Activated CD4-positive, alpha-beta T cell treated with anti-CD3 and anti-CD28 coated beads, Interleukin-2, amount 50 U/mL, for 4 hours (primary cell): ENCODE measurements at places on chromosomes 4 and X.

DNA sequence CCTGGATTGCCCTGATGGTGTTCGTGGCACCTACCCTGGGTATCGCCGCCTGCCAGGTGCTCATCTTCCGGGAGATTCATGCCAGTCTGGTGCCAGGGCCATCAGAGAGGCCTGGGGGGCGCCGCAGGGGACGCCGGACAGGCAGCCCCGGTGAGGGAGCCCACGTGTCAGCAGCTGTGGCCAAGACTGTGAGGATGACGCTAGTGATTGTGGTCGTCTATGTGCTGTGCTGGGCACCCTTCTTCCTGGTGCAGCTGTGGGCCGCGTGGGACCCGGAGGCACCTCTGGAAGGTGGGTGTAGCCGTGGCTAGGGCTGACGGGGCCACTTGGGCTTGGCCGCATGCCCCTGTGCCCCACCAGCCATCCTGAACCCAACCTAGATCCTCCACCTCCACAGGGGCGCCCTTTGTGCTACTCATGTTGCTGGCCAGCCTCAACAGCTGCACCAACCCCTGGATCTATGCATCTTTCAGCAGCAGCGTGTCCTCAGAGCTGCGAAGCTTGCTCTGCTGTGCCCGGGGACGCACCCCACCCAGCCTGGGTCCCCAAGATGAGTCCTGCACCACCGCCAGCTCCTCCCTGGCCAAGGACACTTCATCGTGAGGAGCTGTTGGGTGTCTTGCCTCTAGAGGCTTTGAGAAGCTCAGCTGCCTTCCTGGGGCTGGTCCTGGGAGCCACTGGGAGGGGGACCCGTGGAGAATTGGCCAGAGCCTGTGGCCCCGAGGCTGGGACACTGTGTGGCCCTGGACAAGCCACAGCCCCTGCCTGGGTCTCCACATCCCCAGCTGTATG, 1.8 kb downstream of the AVPR2 start:
- DNase-seq: no peak

- no peak for DNase-seq
Measured at GRCh38 chr4:147860960-147861359, 129.1 kb downstream of the ARHGAP10 start.

- DNase-seq: no peak
Measured at GRCh38 chr4:150032541-150032940, 45.7 kb upstream of the DCLK2 start.

DNA sequence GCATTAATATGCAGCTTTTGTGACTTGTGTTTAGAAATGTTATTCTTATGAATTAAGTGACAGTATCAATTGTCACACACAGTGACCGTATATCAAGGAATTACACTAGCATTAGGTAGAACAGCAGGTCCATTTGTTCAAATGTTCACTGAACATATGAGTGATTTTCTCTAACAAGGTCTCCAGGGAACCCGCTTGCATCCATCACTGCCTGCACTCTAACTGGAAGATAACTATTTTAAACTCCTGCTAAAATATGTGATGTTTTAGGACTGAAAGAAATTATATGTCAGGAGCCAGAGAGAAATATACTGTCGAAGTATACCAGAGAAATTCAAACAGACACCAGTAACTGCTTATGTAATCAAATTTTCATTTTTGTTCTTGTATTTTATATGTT, 1395.7 kb downstream of the PCDH18 start:
- no peak for DNase-seq

DNA sequence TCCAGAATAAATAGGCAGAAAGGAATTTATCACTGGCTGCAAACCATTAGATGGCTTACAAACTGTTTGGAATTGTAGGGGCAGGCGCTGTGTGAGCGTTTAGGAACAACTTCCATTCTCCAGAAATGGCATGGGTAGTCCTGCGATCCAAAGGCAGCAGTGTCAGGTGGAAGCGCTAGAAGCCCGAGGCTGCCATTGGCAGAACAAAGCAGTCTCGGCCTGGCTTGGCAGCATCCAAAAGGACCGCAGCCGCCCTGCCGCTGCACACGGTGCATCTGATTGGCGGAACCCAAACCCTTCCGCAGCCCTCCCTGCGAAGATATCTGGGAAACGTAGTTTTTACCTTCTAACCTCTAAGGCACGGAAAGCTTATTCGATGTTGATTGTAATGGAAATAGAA, 23.6 kb upstream of the YTHDC1 start:
- DNase-seq: peak; percentile 40

GRCh38 chrX:37817176-37817575, 30.2 kb downstream of the DYNLT3 start:
- no peak for DNase-seq

DNA sequence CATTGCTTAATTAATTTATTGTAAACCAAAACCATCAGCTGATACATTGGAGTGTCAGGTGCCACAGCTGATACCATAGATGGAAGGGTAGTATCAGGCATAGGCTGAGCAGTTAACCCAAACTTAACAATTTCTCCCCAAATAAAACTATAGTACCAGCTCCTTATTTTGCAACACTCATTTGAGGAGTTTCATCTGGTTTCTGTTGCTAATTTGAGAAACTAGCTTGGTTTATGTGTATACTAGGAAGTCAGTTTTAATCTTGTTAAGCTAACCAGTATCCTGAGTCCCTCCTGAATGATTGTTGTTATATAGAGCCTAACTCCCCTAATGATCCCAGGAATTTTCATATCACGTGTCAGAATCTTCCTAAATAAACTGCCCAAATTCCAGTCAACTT, 12.7 kb downstream of the DCAF16 start:
- no peak for DNase-seq

DNA sequence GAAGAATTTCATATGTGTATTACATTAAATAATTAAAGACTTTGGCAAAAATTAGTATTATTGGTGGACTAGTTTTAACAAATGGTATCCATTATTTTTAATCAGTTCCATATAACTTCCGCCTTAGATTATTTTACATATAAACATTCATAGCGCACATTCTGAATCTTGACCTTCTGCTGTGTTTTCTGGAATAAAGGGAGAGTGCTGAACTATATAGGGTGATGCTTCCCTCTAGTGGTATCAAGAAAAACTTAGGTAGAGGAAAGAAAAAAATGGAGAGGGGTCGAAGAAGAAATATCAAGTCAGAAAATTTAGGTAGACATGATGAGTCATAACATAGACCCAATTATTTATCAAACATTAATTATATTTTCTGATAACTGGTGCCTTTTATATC, 155.6 kb upstream of the PACRGL start:
- DNase-seq: no peak

DNA sequence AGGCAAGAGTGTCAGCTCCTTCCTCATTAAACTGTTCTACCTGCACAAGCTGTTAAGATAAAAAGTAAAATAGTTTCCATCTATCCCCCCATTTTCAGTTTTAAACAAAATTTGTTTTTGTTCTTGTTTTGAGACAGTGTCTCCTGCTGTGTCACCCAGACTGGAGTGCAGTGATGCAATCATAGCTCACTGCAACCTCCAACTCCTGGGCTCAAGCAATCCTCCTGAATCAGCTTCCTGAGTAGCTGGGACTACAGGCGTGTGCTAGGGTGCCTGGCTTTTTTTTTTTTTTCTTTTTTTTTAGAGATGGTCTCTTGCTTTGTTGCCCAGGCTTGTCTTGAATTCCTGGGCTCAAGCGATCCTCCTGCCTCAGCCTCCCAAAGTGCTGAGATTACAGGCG, 105.4 kb downstream of the HS6ST2 start:
- no peak for DNase-seq

GRCh38 chr4:132587626-132588025, 561.5 kb upstream of the PCDH10 start:
- DNase-seq: no peak

GRCh38 chr4:57020467-57021101, 41.9 kb downstream of the POLR2B start:
- no peak for DNase-seq

DNA sequence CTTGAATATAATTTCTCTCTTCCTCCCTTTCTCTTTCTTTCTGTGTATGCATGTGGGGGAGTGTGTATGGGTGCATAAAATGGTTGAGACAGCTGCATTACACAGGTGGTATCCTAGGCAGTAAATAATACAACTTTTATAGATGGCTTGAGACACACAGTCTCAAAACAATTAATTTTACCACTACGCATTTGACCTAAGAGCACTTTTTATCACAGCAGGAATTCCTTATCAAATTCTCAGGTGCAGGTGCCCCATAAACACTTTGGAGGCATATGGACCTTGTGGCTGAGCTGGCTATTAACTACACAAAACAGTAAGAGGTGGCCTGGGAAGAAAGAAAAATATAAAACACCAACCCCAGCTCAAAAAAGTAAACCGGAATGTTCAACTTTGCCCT, 91.3 kb downstream of the RASGEF1B start:
- no peak for DNase-seq

- DNase-seq: no peak
Measured at GRCh38 chrX:3527166-3527565, 180.7 kb upstream of the MXRA5 start.

DNA sequence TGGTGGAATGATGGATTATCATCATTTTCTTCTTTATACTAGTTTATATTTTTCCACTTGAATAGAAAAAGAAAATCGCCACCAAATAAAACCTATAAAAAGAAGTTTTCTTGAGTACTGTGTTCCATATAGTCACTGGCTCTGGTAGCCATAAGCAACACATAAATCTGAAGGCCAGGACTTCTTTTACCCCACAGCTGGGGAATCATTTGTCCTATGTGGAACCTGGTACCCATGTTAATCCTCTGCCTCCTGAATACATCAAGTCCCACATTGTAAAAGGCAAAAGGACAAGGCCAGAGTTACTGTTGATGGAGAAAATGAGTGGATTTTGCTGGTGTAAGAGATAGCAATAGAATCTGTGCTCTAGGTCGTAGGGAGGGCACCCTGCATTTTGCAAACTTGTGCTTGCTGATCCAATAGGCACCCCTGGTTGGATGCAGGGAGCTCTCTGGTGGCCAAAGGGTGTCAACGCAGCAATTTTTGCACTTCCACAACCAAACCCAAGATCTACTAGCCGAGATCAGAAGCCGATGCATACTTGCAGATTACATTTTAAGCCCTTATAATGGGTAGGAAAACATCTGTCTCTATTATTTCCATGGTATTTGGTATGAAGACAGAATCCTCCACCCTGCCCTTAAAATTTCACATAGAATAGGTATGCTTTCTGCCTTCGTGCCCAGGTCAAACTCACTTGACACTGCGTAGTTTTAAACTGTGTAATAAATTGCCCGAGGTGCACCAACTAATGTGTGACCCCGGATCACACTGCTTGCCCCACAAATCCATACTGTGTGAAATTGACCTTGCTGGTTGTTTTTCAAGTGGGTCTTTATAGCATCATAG, 146.2 kb upstream of the SCML1 start:
- DNase-seq: peak; percentile 0

- DNase-seq: no peak
Measured at GRCh38 chr4:95910749-95911148, 70.9 kb downstream of the PDHA2 start.

DNA sequence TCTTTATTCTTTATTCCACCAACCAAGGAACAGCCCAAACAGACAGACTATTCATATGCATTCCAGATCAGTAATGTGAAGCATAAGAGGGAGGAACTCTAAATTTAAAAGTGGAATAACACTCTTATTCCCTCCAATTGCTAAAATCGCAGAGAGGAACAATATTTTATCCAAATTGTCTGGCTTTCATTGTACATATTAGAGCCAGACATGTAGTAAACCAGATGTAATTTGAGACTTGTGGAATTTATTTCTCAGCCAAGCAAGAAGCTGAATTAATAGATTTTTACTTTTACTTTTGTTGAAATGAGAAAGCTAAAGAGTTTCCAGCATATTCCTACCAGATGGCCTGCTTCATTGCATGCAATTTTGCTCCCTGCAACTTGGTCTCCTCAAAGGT, 674.6 kb upstream of the SLIT2 start:
- no peak for DNase-seq

DNA sequence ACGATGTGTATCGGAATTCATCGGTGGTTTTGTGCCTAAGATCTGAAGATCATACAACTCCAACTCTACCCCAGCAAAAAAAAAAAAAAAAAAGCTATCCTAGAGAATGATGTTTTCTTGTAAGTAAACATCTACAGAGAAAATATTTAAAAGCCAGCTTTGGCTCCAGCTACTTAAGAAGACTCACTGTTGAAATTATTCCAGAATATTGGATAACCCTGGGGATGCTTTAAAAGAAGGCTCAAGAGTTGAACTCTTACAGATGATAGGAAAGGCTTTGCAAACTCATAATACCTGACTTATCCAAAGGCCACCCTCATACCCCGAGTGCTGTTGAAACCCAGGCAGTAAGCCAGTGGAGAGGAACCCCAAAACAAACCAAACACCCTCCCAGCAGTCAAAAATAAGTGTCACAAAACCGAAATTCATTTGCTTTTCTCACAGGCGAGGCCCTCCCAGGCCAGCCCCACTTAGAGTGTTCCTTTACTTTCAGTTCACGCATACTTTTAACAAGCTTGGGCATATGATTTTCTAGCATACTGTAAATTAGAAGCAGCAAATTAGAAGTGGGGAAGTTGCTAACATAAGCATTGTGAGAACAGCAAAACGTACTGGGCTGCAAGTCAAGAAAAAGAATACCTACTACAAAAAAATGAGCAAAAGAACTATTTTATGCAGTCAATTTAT, 2.7 kb upstream of the AMELX start:
- DNase-seq: no peak

- no peak for DNase-seq
Measured at GRCh38 chrX:49879656-49880277, 483 bp downstream of the USP27X start.

GRCh38 chr4:102354671-102355454, 9.6 kb upstream of the SLC39A8 start:
- no peak for DNase-seq

GRCh38 chrX:109596015-109596414, 29.0 kb downstream of the KCNE5 start:
- DNase-seq: no peak

DNA sequence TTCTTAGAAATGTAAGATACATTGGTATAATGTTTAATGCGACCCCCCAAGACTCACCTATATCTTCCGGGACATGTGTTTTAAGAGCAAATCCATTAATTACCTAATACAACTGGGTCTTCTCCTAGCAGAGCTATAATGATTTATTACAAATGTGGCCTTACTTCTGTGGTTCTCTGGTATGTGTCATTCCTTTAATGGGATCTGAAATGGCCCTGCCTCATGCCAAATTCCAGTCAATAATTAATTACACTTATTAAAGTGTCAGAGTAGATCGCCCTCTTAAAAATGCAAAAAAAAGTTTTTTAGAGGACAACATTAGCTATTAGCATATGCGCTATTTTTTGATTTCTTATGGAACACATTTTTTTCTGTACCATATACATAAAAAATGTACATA, 17.0 kb downstream of the HPSE start:
- no peak for DNase-seq

- no peak for DNase-seq
Measured at GRCh38 chr4:182085051-182085480, 158.1 kb upstream of the TENM3 start.

- no peak for DNase-seq
Measured at GRCh38 chr4:52618795-52619590, 40.1 kb downstream of the USP46 start.

GRCh38 chr4:95362906-95363558, 185.7 kb downstream of the UNC5C start:
- DNase-seq: no peak

DNA sequence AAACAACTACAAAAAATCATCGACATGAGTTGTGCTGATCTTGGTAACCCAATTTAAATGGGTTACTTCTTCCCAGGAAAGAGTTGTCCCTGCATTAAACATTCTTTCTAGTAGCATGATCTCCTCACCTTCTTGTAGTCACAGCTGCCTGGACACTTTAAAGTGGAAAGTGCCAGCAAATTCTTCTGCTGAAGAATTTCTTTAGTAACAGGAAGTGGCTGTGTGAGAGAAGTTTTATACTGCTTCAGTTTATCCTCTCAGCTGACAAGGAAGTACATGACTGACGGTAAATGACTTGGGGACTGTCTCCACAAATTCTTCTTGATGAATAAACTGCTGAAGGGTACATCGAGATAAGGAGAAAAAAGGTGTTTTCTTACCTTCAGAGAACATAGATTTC, 18.2 kb upstream of the TNIP3 start:
- no peak for DNase-seq
